Small intestine (tissue), 16 donors: ENCODE measurements at places on chromosomes 6 and 20. TPM values are rescaled to one million over a fixed set of nuclear protein-coding genes. Genes with fewer than 3 reads are reported as not detected.

DNA sequence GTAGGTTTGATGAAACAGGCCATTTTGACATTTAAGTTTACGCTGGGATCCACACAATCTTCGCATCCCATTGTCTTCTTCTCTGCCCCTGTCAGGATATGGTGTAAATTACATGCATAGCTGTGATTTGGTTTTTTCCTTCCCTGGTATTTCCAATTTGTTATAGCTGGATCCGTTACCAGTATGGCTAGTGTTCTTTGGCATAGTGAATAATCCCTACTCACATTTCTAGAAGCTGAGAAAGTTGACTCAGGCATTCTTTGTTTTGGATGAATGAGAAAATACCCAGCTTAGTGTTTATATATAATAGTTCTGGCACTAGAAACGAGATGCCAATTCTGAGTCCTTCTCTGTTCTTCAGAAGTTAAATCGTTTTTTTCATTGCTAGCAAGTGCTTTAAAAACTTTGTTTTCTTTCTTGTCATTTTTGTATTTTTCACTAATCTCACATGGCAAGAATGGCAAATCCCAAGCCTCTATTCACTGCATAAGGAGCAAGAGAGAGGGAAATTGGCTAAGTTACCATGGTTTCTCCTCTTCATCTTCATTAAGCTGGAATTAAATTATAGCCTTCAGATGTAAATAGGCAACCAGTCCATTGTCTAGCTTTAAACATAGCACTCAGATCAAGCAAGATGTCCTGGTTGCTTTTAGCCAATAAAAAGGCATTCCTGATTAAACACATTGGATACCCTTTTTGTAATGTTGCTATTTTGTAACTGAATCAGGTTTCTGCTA lies 91.9 kb upstream of the LAMP5 start:
- no peak for DNase-seq

The NTSR1 gene
- not detected for polyA plus RNA-seq

DNA sequence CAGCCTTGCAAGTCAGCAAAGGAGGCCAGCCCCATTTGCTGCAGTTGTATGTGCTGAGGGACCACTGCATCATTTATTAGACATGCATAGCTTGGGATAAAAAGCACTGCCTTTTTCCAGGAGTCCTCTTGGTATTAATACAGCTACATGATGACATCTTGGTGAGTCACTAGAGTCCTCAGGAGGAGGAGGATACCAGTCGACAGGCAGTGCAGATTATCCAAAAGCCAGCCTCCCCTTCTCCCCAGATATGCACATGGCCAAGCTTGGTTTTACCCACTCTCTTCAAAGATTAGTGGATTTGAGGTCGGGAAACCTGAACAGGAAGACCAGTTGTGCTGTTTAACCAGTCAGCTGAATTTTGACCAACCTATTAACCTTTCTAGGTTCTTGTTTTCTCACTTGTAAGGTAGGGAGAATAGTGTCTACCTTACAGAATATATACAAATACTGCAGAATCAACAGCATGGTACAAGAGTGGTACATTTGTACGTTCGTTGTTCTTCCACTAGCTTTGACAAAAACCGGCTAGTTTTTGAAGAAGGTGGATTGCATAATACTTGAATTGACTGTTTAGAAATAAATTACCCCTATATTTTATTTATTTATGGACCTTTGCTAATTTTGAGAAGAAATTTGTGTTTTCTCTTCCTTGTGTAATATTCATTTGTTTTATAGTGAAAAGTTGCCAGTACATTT lies 31.9 kb downstream of the VAPB start:
- no peak for DNase-seq

DNA sequence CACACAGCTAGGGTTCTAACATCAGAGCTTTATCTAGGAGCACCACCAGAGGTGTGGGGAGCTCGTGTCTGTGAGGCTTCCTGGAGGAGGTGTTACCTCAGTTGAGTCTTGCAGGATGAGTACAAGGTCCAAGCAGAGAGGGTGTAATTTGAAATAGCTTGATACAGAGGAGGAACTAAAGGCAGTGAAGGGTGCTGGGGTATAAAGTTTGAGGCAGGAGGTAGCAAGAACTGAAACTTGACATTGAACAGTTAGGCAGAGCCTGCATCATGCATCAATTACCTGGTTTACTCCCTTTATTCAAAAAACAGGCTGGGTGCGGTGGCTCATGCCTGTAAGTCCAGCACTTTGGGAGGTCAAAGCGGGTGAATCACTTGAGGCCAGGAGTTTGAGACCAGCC lies 241.2 kb downstream of the UST start:
- no peak for DNase-seq

DNA sequence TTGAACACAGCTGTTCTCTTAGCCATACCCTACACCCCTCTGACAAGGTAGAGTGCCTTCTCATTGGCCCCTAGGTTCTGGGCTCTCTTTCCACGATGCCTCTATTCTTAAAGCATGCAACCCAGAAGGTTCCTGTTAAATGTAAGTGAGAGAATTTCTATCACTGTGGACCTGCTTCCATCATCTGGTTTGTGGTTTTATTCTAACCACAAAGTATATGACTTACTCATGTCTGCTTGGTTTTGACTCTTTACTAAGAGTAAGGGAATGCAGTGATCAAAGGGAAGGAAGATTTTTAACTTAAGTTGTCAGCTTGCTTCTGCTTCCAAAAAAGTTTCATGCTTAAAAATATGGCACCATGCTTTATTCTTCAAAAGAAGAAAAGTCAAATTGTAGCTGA lies 80.2 kb downstream of the ANKEF1 start:
- DNase-seq: no peak

GRCh38 chr6:7550433-7550801 lies 8.9 kb downstream of the DSP start:
- DNase-seq: no peak

GRCh38 chr20:10761232-10761631 lies 87.4 kb upstream of the JAG1 start:
- DNase-seq: no peak

GRCh38 chr6:158485431-158485830 lies 74.5 kb upstream of the TMEM181 start:
- no peak for DNase-seq

DNA sequence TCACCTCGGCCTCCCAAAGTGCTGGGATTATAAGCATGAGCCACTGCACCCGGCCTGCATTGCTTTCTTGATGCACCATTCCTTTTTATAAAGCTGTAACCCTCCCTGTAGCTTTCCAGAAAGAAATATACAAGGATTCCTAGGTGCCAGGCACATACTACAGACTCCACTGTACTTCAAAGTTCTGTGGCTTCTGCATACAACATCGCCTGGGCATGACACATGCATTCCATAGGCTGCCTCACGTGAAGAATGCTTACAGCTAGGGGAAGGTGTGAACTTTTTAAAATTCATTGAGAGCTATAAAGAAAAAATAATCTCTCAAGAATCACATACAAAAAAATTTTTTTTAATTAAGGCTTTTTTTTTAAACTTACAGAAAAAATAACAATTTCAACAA lies 50.2 kb downstream of the TRAM2 start:
- no peak for DNase-seq

DNA sequence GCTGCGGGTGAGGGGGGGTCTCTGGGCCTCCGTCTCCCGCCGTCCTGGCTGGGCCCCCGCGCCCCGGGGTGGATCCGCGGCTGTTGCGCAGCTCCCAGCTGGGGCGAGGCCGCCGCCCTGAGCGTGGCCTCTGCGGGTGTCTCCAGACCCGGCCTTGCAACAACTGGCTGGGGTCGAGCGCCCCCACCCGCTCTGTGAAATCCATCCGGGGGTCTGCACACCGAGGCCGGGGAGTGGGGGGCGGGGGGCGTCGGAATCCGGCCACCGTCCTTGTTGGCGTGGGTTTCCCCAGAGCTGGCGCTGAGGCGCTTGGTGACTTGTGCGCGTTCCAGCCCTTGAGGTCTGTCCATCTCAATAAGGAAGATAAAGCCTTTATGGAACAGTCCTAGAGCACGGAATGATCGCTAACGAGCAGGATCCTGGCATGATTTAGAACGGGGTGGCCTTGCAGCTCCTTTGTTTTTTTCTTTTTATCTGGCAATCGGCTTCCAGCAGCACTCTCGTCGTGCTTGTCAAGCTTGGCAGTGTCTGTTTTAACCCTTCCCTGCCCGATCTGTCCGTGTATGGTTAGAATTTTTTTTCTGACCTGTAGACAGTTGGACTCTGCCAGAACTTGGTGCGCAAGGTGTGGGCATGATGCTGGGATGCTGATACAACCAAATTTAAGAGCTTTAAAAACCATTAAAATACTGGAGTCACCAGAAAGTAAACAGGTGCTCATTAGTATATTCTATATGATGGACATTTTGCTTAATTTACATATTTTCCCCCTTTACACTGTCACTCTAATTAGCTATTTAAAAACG lies 675 bp downstream of the DSTN start:
- peak; percentile 85 for DNase-seq

- no peak for DNase-seq
Observed at GRCh38 chr20:19990850-19991249, 26.3 kb upstream of the NAA20 start.

- no peak for DNase-seq
Observed at GRCh38 chr6:19569563-19569962, 267.6 kb upstream of the ID4 start.

The KIAA1586 gene
- polyA plus RNA-seq: 3.0 TPM

The MYBL2 gene
- 2.5 TPM for polyA plus RNA-seq

- no peak for DNase-seq
Observed at GRCh38 chr6:25628471-25629197, 23.4 kb upstream of the SCGN start.

- DNase-seq: no peak
Observed at GRCh38 chr6:119985952-119986736, 636.6 kb upstream of the MAN1A1 start.

DNA sequence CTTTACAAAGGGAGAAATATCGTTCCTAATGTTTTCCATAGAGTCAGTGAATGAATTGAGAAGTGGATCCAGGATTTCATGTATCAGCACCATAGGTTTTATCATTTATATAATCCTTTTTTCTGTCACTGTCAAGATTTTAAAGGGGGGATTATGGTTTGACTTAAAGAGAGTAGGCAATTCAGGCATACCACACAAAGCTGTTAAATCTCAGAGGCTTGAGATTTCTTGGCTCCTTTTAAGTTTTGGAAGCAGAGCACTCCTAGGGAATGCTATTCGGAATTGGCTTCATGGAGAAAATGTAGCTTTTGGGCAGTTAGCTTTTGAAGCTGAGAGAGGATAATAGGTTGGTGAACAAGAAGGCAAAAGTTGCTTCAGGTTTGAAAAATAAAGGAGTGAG lies 274.7 kb downstream of the SOX4 start:
- no peak for DNase-seq

GRCh38 chr20:60570481-60571277 lies 612.5 kb downstream of the CDH26 start:
- DNase-seq: no peak

GRCh38 chr6:117989086-117989485 lies 82.0 kb downstream of the SLC35F1 start:
- DNase-seq: no peak
